ENCODE measurements at places on chromosomes 2 and 18.

- no peak for DNase-seq
Measured at GRCh38 chr2:221464971-221465370, 107.1 kb downstream of the EPHA4 start.

DNA sequence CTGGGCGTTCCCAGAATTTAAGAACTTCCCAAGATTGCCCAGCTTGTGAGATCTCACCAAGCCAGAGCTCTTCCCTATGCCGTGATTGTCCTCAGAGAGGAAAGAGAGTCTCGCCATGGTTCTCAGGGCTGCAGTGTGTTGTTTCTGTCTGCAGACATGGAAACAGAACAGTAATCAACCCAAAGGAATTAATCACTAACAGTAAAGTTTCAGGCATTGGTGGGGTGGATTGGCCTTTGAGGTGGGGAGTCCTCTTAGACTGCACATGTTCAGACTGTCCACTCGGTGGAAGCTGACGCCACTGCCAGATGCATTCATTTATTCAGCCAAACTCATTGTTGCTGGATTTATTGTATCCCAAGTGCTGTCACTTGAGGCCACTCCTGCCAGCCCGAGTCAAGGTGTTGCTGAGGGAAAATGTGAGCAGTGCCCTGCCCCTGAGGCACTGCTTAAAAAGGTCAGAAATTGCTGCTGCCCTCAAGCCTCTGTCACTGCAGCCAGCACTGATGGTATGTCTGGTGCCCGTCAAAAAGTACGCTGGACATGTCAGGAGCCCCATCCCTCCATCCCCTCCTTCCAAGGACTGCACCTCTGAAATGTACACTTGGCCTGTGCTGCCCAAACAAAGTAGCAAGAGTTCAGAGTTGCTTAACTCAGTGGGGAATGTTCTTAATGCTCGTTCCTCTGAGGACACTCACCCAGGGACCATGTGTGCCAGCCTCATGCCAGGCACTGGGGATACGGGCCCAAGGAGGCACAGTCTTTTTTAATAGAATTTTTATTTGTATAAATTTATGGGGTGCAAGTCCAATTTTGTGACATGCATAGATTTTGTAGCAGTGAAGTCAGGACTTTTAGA, 201.0 kb downstream of the GLI2 start:
- no peak for DNase-seq

- DNase-seq = no peak
Measured at GRCh38 chr2:675051-675450, 2.2 kb downstream of the TMEM18 start.

GRCh38 chr2:96159084-96159830, 14.0 kb upstream of the DUSP2 start:
- DNase-seq = no peak

GRCh38 chr2:196170213-196170605, 1.2 kb downstream of the STK17B start:
- no peak for DNase-seq

DNA sequence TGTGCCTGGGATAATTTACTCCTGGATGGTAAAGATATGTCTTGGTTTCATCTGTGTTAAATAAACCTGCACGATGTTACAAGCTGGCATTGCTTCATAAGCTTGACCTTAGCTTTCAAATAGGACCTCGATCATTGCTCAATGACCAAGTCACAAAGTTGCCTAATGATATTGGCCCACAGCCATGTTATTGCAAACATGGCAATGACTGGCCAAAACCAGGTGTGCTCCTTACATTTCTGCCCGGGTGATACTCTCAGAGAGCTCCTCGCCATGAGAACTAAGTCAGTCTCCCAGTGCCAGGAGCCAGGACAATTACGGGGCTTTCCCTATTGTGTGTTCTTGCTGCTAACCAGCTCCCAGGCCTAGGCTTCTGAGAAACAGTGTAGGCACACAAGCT, 72.5 kb upstream of the CYP1B1 start:
- DNase-seq = no peak

DNA sequence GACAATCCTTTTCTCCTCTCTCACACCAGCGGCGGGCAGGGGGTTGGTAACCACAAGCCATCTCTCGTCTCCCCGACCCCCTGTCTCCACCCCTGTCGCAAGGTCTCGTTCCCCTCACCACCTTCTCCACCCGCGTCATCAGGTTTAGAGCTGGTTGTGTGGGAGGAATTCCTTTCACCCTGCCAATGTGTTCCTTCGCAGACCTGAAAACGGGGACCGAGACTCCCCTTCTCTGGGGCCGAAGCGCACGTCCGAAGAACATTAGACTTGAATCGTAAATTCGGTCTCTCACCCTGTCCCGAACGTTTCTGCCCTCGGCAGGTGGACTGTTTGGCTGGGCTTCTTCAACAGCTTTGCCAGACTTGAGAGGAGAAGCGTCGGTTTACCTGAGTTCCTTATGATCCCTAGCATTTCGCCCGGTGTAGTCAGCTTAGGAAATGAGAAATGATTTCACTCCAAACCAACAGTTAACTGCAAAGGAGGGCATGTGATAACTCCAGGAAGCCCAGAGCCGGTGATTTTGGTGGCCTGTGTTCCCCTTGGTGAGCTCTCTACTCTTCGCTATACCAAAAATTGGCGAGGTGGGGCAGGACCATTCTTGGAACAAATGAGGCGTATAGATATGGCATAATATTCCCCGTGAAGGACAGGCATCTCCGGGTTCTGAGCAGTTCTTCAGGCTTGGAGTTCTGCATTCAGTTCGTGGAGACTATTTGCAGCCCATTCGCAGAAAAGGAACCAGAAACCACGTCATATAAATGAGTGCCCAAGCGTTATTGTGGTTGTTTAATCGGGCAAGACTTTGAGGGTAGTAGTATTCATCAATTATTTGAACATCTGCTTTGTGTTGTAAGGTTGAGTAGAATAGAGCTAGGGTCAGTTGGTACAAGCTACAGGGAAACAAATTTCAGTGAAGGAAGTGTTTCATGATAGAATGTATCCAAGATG, 694 bp downstream of the CFAP36 start:
- no peak for DNase-seq

GRCh38 chr18:48957136-48957535, 6.4 kb upstream of the SMAD7 start:
- DNase-seq = no peak

DNA sequence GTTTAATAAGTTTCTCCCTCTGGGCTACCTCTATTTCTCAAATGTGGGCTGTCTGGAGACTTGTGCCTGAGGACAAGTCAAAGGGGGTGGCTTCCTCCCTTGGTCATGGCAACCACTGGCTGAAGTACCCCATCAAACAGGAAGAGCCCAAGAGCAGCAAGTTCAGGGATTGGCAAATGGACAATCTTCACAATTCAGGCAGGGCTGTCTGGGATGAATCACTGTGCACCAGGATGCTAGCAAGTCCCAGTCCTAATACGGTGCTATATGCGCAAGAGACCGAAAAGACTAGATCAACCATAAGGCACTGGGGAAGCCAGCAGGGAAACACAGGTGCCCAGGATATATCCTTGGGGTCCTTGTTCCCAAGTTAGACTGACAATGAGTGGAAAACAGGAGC, 75.5 kb downstream of the ANTXR1 start:
- no peak for DNase-seq

- DNase-seq = no peak
Measured at GRCh38 chr2:46514738-46515137, 35.4 kb downstream of the TMEM247 start.

DNA sequence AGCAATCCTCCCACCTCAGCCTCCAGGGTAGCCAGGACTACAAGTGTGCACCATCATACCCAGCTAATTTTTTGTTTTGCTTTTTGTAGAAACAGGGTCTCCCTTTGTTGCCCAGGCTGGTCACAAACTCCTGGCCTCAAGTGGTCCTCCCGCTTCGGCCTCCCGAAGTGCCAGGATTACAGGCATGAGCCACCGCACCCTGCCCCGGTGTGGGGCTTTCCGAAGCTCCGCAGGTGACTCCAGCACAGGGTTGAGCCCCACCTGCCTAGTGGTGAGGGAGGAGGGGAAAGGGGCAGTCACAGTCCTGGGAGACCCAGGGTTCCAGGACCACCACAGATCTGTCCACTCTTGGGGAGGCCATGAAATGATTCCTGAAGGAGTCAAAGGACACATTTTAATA, 5.2 kb downstream of the PRLH start:
- no peak for DNase-seq

- no peak for DNase-seq
Measured at GRCh38 chr2:31382452-31383120, 32.0 kb downstream of the XDH start.

GRCh38 chr2:118049816-118050140, 35.9 kb upstream of the CCDC93 start:
- no peak for DNase-seq

GRCh38 chr2:127052771-127053691, 53.9 kb downstream of the BIN1 start:
- DNase-seq = no peak

GRCh38 chr2:232319067-232319802, 59.3 kb upstream of the ALPP start:
- no peak for DNase-seq

- DNase-seq = no peak
Measured at GRCh38 chr2:46278952-46279351, 18.3 kb upstream of the EPAS1 start.

DNA sequence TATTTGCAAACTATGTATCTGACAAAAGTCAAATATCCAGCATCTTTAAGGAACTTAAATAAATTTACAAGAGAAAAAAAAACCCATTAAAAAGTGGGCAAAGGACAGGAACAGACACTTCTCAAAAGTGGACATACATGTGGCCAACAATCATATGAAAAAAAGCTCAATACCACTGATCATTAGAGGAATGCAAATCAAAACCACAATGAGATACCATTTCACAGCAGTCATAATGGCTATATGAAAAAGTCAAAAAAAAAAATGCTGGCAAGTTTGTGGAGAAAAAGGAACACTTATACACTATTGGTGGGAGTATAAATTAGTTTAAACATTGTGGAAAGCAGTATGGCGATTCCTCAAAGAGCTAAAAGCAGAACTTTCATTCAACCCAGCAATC, 130.3 kb upstream of the LHCGR start:
- DNase-seq = no peak

DNA sequence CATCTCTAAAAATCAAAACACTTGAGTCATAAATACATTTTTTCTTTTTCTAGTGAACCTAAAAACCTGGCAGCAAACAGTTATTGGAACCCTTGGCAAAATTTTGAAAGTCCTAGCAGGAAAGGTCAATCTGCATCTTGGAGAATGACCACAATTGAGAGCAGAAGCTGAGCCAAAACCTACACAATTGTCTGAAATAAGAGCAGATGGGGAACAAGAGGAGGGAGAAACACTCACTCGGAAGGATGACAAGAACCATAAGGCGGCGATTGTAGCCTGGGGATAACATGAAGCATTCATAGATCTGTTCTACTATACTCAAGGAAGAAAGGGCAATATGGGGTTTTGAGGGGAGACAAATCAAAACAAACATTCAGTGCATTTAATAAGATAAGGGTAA, 117.0 kb downstream of the CHN1 start:
- DNase-seq = no peak

DNA sequence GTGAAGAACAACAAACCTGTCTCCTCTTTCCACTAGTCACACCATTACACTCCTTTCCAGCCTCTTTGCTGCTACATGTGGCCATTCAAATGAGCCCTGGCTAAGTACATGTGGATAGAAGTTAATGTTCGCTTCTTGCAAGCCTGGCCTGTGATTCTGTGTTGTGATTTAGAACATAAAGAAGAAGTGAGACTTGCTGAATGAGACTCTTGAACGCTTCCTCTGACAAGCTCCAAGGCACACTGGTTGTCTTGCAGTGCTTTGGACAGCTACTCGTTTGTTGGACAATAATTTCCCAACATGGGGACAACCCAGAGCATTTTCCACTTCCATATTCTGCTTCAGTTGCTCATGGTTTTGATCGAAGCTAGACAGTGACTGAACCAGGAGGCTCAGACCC, 57.3 kb downstream of the CCDC74A start:
- no peak for DNase-seq

DNA sequence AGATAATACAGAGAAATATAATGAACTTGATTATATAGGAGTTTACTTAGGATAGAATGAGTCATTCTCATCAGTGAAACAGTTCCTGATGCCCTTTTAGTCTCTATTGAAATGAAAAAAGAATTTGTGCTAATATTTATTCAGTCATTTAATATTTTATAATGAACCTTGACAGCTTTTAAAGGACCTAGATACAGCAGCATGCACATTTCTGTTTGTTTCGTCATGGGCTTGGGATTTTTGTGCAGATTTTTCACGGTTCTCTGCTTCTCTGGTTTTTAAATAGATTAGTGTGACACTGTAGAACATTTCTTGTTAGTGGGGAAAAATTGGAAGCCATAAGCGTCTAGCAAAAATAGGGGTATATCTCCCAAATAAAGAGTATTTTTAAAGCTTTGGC, 60.7 kb downstream of the NABP1 start:
- no peak for DNase-seq

GRCh38 chr2:208356846-208357574, 49.6 kb upstream of the PTH2R start:
- DNase-seq = no peak

- DNase-seq = no peak
Measured at GRCh38 chr2:43067254-43068040, 159.0 kb downstream of the ZFP36L2 start.

DNA sequence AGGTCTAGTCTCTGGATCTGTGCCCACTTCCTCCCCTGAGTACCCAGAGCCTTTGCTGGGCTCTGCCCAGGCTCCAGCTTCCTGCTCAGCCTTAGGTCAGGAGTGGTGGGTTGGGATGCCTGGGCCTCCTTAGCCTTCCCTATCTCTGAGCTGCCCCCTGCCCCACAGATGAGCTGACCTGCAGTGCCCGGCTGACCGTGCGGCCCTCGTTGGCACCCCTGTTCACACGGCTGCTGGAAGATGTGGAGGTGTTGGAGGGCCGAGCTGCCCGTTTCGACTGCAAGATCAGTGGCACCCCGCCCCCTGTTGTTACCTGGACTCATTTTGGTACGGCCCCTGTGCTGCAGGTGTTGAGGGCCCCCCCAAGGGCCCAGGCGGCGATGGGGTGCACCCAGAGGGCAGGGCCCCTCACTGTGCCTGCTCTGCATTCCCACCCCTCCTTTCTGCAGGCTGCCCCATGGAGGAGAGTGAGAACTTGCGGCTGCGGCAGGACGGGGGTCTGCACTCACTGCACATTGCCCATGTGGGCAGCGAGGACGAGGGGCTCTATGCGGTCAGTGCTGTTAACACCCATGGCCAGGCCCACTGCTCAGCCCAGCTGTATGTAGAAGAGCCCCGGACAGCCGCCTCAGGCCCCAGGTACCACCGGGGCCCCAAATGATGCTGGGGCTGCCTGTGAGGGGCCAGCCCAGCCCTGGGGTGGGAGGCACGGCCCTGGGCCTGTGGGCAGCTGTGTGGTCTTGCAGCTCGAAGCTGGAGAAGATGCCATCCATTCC, 30.1 kb upstream of the GMPPA start:
- DNase-seq = no peak
